ENCODE measurements at places on chromosomes 5 and 9.

DNA sequence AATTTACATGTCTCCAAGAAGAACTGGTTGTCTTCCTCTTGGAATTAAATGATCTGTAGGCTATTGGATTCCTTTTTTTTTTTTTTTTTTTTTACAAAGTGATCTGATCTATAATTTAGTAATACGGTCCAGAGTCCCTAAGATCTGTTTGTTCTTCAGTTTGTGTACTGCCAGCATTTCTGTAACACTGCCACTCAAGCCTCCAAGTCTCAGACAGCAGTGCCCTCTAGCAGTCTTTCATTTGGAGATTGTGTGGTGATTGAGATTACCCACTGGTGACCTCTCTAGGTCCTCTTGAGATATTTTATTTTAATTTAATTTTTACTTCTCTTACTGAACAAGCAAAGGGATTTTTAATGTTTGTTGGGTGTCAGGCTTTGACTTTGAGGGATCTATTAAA lies 40.8 kb downstream of the NDFIP1 start:
- DNase-seq: no peak

GRCh38 chr5:142976861-142977260 lies 206.7 kb downstream of the ARHGAP26 start:
- DNase-seq: peak; percentile 72

GRCh38 chr9:126564716-126565115 lies 49.0 kb upstream of the LMX1B start:
- DNase-seq: no peak

DNA sequence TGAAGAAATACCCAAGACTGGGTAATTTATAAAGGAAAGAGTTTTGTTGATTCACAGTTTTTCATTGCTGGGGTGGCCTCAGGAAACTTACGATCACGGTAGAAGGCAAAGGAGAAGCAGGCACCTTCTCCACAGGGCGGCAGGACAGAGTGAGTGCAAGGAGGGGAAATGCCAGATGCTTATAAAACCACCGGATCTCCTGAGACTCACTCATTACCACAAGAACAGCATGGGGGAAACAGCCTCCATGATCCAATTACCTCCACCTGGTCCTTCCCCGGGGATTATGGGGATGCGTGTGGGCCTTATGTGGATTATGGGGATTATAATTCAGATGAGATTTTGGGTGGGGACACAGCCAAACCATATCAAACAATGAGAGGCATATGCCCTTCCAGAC lies 18.5 kb upstream of the RORB start:
- DNase-seq: no peak

GRCh38 chr9:136516191-136516654 lies 29.6 kb downstream of the NOTCH1 start:
- DNase-seq: no peak

DNA sequence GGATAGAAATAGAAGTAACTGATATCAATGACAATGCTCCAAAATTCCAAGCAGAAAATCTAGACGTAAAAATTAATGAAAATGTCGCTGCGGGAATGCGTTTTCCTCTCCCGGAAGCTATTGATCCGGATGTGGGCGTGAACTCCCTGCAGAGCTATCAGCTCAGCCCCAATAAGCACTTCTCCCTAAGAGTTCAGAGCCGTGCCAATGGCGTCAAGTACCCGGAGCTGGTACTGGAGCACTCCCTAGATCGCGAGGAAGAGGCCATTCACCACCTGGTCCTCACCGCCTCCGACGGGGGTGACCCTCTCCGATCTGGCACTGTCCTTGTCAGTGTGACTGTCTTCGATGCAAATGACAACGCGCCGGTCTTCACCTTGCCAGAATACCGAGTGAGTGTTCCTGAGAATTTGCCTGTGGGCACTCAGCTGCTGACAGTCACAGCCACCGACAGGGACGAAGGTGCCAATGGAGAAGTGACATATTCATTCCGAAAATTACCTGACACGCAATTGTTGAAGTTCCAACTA lies 818 bp downstream of the PCDHGA10 start:
- DNase-seq: no peak

GRCh38 chr9:108272349-108272899 lies 583.4 kb downstream of the ACTL7B start:
- peak; percentile 32 for DNase-seq
